ENCODE measurements at places on chromosomes 11 and 22.

GRCh38 chr11:108589136-108589535 is 4.4 kb downstream of the EXPH5 start:
- DNase-seq: no peak

- no peak for DNase-seq
Observed at GRCh38 chr22:30212996-30213441, 33.5 kb downstream of the LIF start.

DNA sequence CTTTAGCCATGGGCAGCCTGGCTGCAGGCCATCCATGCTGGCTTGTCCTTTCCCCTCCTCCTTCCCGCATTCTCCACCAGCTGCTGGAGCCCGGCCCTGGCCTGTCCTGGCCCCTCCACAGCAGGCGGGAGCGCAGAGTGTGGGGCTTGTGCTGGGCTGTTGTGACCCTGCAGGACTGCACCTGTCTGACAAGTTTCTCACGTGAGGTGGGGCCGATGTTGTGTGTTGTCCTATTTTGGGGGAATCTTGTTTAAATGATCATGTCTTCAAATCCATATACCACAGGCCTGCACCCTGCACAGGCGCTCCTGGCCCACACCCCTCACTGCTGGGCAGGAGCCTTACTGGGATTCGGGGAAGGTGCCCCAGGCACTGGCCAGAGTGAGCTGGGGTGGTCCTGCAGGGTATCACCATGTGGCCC is 30.4 kb downstream of the TBC1D22A start:
- no peak for DNase-seq

GRCh38 chr11:108713076-108713790 is 48.4 kb downstream of the DDX10 start:
- no peak for DNase-seq

DNA sequence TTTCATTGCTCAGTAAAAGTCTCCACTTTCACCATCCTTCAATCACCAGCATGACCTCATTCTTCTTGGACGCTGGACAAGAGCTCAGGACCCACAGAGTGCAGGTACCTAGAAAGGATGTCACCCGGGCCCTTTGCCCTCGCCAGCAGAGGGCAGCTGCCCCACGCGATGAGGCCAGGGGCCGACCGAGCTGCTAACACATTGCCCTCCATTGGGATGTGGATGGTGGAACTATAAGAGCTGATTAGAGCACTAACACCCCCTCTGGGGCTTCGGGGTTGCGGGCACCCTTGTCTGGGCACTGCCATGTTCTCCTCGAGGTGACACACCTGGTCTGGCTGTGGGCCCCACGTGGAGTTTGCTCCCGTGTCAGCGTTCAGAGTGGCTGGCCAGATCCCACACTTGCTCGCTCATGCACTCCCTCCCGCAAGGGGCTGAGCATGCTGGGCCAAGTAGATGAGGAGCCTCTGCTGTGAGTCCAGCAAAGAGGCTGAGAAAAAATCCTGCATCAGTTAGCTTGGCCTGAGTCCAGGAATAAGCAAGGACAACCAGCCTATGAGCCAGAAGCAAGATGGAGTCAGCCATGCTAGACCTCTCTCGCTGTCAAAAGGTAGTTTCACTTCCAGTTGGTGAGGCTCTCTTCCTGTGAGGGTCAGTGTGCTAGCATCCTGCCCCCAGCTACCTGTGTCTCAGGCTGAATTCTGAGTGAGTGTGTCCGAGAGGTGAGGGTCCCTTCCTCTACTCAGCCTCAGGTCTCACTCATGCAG is 9.8 kb downstream of the KRTAP5-6 start:
- DNase-seq: no peak

GRCh38 chr22:37274380-37274862 is 7.9 kb upstream of the CYTH4 start:
- DNase-seq: no peak

DNA sequence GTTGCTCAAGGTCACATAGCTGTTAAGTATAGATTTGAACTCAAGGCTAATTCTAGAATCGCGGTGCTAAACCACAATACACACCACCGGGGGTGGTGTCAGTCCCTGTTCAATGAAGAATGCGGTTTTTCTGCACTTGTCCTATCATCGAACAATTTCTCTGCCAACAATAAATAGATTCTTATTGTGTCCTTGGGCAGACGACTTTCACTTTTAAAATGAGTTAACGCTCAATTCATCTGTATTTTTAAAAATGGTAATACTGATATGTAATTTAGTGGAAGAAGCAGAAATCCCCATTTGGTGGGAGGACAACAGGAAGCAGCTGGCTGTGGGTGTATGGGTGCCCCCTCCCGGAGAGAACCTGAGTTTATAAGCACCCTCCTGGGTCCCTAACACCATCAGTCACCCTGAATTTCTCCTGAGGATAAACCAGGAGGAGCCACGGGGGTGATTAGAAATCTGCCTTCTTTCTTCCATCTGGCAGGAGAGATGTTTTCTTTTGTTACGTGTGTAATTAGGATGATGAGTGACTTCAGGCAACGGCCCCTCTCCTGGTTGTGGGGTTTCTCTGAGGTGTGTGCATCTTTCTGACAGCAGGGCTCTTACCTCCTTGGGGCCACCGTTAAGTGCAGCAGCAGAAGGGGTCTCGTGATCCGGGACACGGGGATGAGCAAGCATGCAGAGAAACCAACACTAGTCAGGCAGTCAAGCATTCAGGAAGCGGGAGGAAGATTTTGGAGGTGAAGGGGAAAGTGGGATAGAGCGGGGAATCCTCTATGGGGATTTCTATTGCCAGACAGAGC is 87.7 kb downstream of the GRAMD1B start:
- DNase-seq: no peak

- DNase-seq: no peak
Observed at GRCh38 chr22:46025225-46025972, 48.4 kb upstream of the WNT7B start.

DNA sequence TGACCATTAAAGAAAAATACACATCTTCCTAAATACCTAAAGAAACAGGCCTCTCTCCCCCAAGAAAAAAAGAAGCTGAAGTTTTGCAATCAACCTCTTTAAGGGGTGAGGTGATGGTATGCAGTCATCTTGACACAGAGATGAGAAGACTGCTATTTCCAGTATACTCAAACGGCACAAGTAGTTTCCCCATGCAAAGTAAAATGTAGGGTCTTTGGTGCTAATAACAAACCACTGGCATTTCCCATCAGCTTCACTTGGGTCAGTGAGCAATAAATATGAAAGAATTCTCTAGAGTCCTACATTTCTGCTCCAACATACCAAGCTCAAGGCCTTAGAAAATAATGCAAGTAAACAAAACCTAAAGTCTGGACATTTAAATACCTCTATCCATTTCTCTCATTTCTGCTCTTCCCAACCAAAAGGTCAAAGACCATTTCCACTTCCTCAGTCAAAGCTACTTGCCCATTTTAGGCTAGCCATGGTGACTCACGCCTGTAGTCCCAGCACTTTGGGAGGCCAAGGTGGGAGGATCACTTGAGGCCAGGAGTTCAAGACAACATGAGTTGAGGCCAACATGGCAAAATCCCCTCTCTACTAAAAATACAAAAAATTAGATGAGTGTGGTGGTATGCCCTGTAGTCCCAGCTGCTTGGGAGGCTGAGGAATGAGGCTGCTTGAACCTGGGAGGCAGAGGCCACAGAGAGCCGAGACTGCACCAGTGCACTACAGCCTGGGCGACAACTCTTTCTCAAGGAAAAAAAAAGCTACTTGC is 39.5 kb upstream of the CHRNA10 start:
- DNase-seq: no peak

DNA sequence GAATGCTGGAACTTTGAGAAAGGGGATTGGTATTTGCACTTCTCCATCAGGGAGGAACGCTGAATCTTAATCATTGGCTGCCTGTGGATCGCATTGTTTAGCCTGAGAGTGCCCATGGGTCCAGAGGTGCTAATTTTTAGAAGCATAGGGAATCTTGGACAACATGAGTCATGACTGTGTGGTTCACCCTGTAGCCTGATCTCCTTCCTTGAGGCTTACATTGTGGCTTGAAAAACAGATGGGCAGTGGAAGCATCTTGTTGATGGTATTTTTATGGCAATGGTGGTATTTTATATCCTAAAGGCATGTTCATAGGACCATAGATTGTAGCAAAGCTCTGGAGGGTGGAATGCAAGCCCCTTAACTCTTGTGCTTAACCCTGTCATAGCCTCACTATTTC is 99.2 kb upstream of the DBX1 start:
- no peak for DNase-seq

- DNase-seq: no peak
Observed at GRCh38 chr11:21501245-21501644, 691.6 kb upstream of the ANO5 start.

DNA sequence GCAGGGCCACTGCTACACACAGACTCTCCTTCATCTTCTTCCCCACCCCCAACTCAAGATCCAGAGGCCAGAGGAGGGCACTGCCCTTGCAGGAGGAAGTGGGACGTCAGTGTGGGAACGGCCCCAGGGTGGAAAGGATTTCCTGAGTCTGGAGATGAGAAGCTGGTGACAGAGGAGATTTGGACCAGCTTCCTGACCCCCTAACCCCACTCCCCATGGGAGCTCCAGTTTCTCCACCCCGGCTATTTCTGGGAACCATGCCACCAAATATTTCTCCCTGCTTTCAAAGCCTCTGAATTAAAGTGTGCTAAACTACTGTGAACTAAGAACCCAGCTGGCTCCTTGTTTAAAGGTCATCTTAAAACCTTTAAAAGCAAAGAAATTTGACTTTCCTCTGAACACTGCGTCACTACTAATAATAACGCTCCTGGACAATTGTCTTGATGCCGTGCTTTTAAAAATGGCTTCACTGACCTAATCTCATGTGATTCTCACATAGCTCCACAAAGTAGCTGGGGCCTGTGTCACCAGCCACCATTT is 46.6 kb downstream of the CWC15 start:
- no peak for DNase-seq

- DNase-seq: no peak
Observed at GRCh38 chr11:2914455-2915195, 14.6 kb downstream of the PHLDA2 start.

- no peak for DNase-seq
Observed at GRCh38 chr11:10628508-10629236, 60.2 kb upstream of the LYVE1 start.

DNA sequence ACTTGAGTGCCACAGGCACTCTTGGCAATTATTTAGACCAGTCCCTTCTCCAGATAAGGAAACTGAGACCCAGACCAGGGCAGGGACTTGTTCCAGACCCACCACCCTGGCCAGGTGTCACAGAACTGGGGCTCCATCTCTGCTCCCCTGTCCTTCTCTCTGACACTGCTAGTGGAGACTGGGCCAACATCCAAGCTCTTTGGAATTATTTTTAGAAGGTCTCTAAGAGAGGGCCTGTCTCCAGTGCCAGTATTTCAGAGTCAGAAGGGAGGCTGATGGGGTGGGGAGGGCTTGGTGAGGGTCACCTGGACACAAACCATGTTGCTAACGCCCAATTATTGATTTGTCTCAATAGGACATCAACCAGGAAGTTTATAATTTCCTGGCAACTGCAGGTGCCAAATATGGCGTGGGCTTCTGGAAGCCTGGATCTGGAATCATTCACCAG is 32.7 kb downstream of the POLR3H start:
- no peak for DNase-seq

DNA sequence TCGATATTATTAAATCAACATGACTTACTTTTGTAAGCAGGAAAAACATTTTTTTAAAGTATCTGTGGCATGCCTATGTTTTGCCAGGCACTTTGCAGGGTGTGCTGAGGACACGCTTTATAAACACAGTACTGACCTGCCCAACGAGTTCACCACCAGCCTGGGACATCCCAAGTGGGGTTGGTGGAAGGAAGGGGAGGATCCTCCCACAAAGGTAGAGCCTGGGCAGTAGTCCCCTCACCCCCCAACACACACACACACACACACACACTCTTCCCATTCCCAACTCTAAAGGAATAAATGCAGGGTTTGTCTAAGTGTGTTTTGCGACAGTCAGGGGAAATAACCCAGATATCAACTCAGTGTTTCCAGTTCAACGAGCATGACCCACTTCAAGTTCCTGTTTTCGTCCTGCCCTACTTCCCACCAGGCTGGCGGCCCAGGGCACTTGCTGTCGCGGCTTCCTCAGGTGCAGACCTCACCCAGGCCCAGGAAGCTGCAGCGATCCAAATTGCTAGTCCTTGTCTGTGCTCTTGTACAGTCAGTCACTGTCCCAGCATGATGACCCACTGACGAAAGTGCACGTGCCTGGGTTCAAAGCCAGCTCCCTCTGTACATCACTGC is 3.1 kb downstream of the CERK start:
- DNase-seq: peak; percentile 66

GRCh38 chr22:37546437-37547250 is 13.6 kb upstream of the CDC42EP1 start:
- DNase-seq: no peak

- DNase-seq: peak; percentile 76
Observed at GRCh38 chr22:30386960-30387827, at the start of gene RNF215. Gene RNF215, minus strand, starts transcription at chr22:30387411. Its CDS starts 98 bp downstream, at chr22:30387313.

DNA sequence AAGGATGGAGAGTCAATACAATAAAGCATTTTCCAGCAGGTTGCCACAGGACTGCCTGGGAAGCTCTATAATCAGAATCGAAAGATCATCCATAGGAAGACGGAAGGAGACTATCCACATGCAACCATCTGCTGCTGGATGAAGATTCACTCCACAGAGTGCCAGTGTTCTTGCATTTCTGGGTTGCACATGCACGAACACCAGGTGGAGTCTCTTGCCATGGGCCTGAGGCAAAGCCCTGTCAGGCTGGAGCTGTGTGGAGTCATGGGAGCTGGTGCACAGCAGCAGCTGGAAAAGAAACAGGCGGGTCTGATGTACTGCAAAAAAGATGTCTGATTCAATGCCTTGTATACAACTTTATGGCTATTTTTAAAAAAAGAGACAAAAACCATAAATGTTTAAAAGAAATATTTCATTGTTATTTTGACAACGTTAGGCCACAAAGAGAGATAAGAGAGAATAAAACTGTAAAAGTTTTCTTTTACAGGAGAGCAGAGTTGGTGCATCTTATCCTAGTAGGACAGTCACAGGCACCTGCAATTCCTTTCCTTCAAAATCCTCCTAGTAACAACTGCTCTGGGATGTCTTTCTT is 12.9 kb upstream of the FAT3 start:
- DNase-seq: no peak

- DNase-seq: no peak
Observed at GRCh38 chr11:5298451-5298850, 3.3 kb downstream of the OR51B4 start.

- DNase-seq: no peak
Observed at GRCh38 chr11:65793144-65793581, 6.3 kb downstream of the OVOL1 start.

DNA sequence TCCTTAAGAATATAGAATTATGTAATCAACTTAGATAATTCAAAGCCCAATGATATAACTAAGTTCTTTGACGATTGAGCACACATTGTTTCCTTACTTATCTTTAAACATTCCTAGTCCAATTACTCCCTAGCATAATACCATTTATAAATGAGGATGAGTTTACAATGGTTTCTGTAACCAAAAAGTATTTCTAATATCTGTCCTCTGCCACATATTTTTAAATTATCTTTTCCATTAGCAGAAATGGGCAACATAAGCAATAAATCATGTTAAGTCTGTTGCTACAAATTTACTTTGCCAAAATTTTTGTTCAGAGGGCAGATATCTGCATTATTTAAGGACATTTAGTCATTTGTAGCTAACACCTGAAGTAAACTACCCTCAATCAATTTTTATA is 6.7 kb downstream of the CREBZF start:
- no peak for DNase-seq

GRCh38 chr11:91295591-91295990 is 929.0 kb upstream of the FAT3 start:
- no peak for DNase-seq

GRCh38 chr11:117820071-117820470 is 4.5 kb downstream of the FXYD2 start:
- DNase-seq: no peak

- DNase-seq: no peak
Observed at GRCh38 chr11:113603277-113604059, 102.6 kb downstream of the TMPRSS5 start.

- no peak for DNase-seq
Observed at GRCh38 chr11:117749541-117749910, 47.5 kb downstream of the DSCAML1 start.
